Cardiac septum (tissue), 1 donor: ENCODE measurements at places on chromosomes 4 and X.

DNA sequence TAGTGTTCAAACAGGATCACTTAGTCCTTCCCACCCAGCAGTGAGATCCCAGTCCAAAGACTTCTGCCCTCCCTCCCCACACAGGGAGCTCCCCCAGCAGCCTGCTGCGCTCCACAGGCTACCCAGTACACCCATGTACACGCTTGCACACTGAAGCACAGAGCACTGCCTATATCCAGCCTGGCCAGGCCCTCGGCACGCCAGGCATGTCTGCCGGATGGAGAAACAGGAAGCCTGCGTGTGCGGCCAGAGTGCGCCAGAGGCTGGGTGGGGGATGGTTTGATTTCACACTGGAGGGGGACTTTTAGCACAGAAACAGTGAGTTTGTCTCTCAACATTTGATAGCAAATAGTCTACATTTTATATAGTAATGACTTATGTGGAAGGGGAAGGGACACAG is 833.5 kb upstream of the IGFBP7 start:
- no peak for DNase-seq

- DNase-seq: no peak
Observed at GRCh38 chr4:52984462-52984881, 122.4 kb downstream of the RASL11B start.

GRCh38 chr4:152392079-152392478 is 143.8 kb downstream of the FBXW7 start:
- no peak for DNase-seq

DNA sequence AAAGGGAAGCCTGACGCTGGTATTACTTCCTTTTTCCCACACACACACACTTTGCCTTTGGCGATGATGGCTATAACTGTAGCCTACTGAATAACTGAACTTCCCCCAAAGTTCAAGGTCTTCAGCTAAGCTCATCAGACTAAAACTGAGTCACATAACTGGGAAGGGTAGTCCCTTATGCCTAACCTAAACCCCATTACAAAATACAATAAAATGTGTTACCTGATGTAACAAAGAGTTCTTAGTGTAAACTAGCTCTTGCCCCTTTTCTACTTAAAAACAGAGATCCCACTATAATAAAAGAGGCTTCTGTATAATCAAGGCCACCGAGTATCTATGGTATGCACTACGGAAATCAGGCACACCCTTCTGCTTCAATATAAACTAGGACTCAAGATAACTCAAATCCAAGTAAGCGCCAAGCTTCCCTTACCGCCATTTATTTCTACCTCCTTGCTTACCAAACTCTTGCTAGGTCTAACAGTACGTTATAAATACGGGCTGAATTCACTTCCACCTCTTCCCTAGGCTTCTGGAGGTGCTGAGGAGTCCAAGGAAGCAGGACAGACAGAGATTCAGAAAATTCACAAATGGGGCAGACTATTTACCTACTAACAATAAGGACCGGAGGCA is 2.4 kb downstream of the OTUD4 start:
- no peak for DNase-seq

GRCh38 chr4:189765301-189765700 is 175.4 kb upstream of the FRG1 start:
- no peak for DNase-seq

DNA sequence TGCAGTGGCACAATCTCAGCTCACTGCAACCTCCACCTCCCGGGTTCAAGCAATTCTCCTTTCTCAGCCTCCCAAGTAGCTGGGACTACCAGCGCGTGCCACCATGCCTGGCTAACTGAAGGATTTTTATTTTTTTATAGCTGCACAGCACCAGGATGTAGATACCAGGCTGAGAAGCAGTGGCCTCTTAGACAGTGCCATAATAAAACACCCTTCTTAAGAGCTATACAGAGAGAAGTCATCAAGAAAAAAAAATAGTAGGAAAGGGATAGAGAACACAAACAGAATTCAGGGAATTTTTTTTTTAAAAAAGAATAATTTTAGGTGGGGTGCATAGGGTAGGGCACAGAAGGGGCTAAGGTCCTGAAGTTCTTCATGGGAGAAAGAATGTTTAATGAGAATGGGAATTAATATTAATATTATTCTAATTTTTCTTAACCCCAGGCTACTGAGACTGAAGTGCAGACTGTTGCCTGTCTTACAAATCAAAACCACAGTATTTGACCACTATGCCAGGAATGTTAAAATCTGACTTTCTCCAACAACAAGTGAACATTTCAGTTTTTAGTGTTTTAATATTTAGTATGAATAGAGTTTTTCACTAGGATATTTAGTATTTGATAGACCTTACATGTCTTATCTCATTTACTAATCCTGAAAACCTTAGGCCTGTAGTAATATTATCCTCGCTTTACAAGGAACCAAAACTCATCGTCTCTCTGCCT is 146.7 kb downstream of the KCNIP4 start:
- DNase-seq: no peak

GRCh38 chrX:118058924-118059323 is 57.7 kb downstream of the KLHL13 start:
- DNase-seq: no peak

DNA sequence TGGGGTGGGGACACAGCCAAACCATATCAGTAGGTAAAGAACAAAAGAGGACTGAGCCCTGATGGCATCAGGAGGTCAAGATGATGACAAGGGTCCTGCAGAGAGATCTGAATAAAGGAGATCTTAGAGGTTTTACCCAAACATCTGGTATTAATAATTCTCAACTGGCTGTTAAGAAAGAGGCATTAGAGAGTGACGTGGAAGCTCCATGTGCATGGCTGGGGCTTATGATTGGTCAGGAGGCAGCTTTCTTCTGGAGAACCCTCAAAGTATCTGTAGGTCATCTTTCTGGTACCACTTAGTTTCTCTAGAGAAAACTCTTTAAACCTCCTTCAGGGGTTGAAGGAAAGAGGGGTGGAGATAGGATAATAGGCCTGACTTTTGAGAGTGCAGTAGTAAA is 18.7 kb downstream of the MGST2 start:
- DNase-seq: no peak

- DNase-seq: no peak
Observed at GRCh38 chrX:17986440-17986839, 125.3 kb upstream of the RAI2 start.

GRCh38 chr4:119025916-119026661 is 109.5 kb upstream of the MYOZ2 start:
- no peak for DNase-seq

GRCh38 chr4:146123231-146123630 is 52.3 kb upstream of the LSM6 start:
- DNase-seq: no peak

GRCh38 chrX:29787656-29788055 is 427.7 kb upstream of the MAGEB2 start:
- DNase-seq: no peak

DNA sequence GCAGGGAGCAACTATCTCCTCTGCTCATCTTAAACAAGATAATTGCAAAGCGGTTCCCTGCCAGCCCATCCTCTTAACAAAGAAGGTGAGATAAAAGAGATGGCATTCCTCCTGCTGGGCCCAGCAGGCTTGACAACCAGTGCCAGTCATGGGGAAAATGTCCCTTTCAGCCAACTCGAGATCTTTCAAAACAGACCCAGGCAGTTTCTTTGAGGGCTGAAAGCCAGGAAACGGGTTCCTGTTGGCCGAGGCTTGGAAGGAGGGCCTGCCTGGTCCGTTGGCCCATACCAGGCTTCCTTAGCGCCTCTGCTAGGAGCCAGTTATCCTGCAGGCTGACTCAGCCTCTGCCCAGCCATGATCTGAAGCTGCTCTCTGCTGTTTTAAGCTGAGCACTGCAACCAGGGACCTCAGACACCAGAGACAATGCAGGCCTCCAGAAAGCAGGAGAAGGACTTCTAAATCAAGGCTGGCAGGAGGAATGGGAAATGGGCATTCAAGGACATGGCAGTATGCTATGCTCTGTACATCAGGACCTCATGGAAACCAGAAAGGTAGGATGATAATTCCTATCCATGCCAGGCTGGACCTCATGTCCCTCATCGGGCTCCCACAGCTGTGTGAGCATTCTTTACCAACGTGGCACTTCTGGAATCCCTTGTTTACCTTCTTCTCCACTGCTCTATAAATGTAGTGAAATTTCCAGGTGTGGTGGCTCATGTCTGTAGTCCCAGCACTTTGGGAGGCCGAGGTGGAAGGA is 42.4 kb upstream of the SLC2A9 start:
- no peak for DNase-seq

DNA sequence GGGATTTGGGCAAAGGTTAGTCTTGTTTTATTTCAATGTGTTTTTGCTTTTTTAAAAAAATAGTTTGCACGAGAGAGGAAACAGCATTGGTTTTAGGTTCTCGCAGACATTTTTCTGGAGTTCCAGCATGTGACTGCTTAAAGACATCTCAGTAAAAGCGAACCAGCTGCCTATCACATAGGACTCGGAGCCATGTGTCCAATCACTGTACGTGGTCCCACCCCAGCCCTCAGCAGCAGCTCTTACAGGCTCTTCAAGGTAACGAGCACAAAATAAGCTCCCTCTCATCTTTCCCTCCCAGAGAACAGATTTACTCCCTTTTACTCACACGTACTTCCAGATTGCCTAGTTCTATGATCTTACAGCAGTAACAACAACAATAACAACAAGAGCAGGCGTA is 68.7 kb downstream of the MCF2 start:
- DNase-seq: no peak

DNA sequence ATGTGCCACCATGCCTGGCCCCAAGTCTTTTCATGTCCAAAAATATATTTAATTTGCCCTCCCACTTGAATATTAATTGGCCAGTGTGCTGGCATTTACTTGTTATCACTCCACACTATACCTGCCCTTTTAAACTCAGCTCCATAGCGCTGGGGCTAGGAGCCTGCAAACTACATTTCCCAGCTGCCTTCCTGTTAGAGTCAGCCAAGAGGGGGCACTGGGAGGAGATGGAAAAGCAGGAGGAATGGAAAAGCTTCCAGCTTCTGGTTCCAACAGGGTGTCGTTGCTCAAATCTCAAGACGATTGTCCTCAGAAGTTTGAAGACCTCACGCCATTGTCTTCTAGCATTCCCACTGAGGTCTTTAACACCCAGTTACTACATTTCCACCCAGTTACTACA is 315.5 kb downstream of the BCOR start:
- no peak for DNase-seq

DNA sequence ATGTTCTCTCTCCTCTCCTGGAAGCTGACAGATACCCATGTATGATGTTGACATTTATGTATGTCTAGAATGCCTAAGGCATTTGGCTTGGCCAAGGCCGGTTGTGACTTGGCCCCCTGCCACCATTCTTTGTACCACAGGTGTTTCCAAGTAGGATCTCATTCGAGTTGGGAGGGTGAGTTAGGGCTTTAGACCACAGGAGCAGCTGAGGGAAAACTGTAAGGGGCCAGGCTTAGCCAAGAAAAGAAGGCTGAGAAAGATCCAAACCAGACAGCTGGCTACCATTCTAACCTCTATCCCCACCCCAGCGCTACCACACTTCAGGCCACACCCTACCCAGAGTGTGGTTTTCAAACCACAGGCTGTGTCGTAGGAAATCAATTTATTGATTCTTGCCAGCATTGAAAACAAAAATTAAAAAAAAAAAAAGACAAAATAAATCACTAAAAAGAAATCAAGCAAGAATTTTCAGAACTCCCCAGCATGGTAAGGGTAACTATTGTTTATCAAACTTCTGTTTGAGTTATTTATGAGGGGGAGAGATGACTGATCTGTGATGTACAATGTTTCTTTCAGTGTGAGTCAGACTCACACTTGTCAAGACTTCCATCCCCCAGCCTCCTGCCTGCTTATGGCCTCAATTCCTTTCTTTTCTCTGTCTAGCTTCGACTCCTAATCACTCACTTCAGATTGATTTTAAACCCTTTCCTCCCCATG is 9.9 kb downstream of the TMSB4X start:
- no peak for DNase-seq

- no peak for DNase-seq
Observed at GRCh38 chrX:20378233-20378920, 111.7 kb upstream of the RPS6KA3 start.

GRCh38 chrX:13511944-13512330 is 57.5 kb upstream of the EGFL6 start:
- no peak for DNase-seq

GRCh38 chrX:42946544-42947194 is 168.7 kb upstream of the PPP1R2C start:
- no peak for DNase-seq
